ENCODE measurements at places on chromosomes 6 and 20. TPM values are rescaled to one million over a fixed set of nuclear protein-coding genes. Genes with fewer than 3 reads are reported as not detected.

GRCh38 chr6:46927066-46927465 lies 5.3 kb upstream of the ADGRF5 start:
- no peak for DNase-seq

DNA sequence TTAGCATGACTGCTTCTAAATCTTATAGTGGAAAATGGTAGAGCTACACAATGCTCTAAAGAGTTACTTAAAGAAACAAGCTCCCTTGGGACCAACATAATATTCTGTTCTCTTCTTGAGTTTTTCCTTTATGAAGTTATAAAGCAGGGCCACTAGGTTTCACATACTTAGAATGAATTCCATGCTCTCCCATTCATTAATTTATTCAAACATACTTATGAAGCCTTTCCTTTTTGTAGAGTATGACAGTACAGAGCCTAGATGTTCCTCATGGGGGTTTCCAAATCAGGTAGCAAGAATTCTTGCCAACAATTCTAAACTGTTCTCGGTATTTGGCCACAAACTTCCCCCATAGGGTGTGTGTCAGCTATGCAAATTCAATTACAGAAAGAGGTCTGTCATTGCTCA lies 20.6 kb upstream of the FABP7 start:
- DNase-seq, result no peak

GRCh38 chr6:159125951-159126352 lies 43.2 kb upstream of the FNDC1 start:
- peak; percentile 28 for DNase-seq

GRCh38 chr6:5537132-5537531 lies 275.8 kb downstream of the FARS2 start:
- DNase-seq, result no peak

- DNase-seq, result no peak
Observed at GRCh38 chr6:117600008-117600743, 2.1 kb downstream of the GOPC start.

- no peak for DNase-seq
Observed at GRCh38 chr20:39489986-39490560, 527.9 kb downstream of the DHX35 start.

DNA sequence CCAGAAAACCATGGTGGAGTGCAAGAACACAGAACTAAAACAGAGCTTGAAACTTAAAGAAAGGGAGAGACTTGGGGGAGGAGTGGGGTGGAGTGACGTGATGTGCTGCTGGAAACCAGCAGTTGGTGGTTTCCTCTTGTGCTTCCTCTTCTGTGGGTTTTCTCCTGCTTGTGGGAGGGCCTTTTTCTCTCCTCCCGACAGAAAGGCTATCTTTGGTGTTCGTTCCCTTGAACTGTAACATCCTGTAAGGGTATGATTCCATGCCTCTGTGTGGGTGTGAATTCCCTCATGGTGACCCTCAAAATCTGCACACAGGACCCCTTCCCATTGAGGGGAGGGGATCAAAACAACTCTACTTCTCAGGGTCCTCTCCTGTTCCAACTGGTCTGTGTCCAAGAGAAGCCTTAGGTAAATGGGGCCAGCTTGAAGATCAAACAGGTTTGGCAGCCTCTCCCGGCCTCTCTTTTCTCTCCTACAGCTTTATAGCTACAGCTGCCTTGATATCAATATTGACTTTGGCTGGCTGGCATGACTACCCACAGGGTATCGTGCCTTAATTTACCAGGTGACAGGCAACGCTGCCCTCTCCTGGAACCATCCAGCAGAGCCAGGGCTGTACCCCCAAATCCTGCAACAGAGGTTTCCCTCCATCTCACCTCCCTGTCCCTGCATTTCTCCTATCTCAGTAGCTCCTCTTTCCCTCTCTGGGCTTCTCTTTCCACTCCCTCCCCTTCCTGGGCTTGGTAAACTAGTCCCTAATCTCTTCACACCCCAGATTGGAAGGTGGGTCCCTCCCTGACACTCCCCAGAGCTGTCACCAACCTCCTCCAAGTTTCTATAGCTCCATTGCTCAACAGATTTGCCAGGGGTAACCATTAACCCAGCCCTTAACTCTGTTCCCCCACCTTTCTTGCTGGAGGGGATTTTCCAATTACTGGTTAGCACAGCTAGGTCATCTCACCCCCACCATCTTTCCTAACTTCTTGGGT lies 1.5 kb upstream of the MSH5 start:
- DNase-seq, result peak; percentile 62

GRCh38 chr6:142325111-142325510 lies 23.3 kb downstream of the ADGRG6 start:
- DNase-seq, result no peak

GRCh38 chr6:138970856-138971425 lies 17.1 kb downstream of the REPS1 start:
- DNase-seq, result no peak

DNA sequence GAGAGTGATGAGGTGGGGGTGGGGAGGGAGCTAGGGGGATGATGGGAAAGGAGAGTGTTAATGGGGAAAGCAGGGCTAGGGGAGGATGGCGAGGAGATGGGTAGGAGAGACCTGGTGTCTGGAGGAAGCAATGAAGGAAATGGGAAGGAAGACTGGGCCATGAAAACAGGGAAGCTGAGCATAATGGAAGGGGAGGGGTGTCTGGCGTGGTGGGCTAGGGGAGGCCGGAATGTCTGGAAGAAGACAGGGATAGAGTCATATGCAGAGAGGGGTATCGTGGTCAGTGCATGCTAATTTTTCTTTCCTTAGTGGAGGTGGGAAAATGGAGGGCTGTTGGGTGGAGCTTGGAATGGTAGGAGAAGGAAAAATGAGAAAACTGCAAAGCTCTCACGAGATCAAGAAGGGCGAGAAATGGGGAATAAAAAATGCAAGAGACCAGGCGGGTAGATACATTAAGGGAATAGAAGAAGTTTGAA lies 423 bp downstream of the KLHDC3 start:
- no peak for DNase-seq

DNA sequence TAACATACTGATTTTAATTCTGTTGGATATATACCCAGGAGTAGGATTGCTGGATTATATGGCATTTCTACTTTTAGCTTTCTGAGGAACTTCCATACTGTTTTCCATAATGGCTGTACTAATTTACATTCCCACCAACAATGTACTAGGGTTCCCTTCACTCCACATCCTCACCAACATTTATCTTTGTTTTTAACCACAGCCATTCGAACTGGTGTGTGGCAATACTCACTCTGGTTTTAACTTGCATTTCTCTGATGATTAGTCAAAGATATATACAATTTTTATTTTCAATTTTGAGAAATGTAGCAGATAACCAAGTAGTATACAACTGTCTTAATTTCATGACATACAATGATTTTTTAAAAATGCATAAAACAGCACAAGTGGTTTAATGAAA lies 30.3 kb upstream of the ADGRG6 start:
- DNase-seq, result no peak

DNA sequence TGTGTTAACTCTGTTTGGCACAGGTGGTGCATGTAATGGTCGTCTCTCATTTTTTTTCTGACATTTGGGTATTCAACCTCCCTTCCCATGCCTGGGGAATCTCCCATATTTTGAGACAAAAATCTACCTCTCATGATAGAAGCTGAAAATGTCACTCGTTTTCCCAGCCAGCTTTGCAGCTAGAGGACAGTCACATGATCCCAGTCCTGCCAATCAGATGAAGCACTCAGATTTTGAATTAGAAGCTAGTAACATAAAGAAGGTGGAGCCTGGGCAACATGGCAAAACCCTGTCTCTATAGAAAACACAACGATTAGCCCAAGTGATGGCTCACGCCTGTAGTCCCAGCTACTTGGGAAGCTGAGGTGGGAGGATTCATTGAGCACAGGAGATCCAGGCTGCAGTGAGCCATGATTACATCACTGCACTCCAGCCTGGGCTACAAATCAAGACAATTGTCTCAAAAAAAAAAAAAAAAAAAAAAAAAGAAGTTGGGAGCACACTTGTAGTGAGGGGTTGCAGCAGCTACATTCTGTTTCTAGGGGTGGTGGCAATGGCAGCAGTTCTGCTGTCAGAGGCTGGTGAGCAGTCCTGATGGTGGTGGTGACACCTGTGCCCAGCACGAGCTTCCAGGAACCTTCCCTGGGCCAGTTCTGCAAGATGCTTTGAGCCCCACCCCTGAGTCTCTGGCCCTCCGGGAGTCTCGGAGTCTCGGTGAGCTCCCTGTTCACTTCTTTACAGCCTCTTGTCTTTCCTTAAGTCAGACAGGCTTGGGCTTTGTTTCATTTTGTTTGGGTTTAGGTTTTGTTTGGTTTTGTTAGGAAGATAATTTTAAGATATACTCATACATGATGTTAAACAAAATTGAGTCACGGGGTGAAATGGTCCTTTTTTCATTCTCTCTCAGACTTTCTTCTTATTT lies 94.1 kb upstream of the KCNG1 start:
- no peak for DNase-seq

DNA sequence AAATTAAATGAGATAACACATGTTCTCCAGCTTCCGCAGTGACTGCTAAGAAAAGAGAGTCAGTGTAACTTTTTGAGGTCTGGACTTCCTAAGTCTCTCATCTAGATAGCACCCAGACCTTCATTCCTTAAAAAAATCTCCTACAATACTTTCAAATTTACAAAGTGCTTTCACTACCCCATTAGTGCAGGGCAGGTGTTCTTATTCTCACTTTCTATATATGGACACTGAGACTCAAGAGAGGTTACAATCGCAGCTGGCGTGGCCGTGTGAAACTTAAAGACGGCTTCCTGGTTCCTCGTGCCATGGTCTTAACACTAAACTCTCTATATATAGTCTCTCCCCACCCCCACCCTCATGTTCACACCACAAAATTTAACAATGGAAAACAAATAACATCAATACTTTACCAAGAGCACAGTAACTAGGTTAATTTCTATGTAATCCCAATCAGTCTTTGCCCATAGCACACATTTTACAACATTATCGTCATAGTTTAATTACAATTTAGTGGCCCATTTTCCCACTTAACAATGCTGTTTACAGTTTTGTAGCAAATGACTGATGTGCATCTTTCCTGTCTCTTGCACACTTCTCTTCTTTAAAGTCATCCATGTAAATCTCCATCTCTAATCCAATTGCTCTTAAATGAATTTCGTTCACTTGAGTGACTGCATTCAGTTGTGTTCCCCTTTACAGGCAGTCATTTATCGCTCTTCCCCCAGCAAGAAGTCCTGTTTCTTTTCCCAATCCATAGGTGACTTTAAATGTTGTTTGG lies 78.8 kb upstream of the ARID1B start:
- DNase-seq, result no peak

- no peak for DNase-seq
Observed at GRCh38 chr6:77180326-77180725, 283.0 kb downstream of the HTR1B start.

- no peak for DNase-seq
Observed at GRCh38 chr6:105626295-105627158, 223.6 kb upstream of the PREP start.

- DNase-seq, result peak; percentile 7
Observed at GRCh38 chr20:1337441-1337840, 8.5 kb upstream of the SDCBP2 start.

- DNase-seq, result no peak
Observed at GRCh38 chr6:53581173-53581773, 36.4 kb upstream of the GCLC start.

- no peak for DNase-seq
Observed at GRCh38 chr20:35952480-35953386, 1.6 kb downstream of the SCAND1 start.

GRCh38 chr20:19764207-19764606 lies 6.1 kb downstream of the RIN2 start:
- DNase-seq, result no peak

DNA sequence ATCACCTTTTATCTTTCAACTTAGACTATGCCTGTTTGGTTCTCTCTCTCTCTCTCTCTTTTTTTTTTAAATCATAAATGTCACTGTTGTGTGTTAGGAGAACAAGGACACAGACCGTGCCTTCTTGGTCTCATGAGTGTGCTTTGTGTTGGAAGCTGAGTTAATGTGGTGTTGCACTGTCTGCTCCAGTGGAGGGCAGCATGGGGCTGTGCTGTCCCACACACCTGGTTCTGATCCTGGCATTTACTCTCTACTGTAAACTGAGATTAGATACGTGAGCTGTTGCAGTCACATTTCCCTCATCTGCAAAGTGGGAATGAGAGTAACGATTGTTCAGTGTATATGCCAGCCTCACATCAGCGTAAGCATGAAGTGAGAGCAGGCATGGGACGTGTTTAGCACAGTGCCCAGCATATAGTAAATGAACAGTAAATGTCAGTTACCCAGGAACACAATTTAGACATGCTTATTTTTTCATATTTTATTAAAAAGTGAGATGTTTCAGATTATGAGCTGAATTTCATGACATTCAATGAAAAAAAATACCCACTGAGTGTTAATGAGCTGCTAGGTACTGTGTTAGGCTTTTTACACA lies 161.1 kb downstream of the FARS2 start:
- peak; percentile 86 for DNase-seq

DNA sequence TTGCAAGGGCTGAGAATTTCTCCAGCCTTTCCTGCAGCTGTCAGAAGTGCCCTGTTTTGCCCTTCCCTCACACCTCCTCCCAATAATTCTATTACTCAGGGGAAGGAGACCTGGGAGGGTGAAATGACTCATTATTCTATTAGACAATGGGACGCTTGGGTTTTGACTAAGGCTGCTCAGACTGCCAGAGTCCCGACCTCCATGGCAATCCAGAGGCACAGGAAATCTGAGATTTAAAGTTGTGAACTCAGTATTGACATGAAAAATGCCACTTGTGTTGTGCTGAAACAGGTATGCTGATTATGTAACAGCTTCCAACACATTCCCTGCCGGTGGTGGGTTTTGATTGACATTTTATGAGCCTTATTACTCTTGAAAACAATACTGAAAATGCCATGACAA lies 625.9 kb upstream of the FLRT3 start:
- DNase-seq, result peak; percentile 61

KIF25 gene
- 0.81 TPM for total RNA-seq

HSD17B8 gene
- 6.3 TPM for total RNA-seq

TSBP1 gene
- total RNA-seq, result not detected

GSTA4 gene
- 21.6 TPM for total RNA-seq

LST1 gene
- not detected for total RNA-seq

SASH1 gene
- total RNA-seq, result 12.4 TPM

HLA-DPA1 gene
- total RNA-seq, result 1.9 TPM

WFDC5 gene
- not detected for total RNA-seq

CASS4 gene
- total RNA-seq, result not detected

MAK gene
- 0.35 TPM for total RNA-seq
